ENCODE measurements at places on chromosomes 11 and 22.

GRCh38 chr11:130055617-130056016, 14.1 kb upstream of the APLP2 start:
- no peak for DNase-seq

DNA sequence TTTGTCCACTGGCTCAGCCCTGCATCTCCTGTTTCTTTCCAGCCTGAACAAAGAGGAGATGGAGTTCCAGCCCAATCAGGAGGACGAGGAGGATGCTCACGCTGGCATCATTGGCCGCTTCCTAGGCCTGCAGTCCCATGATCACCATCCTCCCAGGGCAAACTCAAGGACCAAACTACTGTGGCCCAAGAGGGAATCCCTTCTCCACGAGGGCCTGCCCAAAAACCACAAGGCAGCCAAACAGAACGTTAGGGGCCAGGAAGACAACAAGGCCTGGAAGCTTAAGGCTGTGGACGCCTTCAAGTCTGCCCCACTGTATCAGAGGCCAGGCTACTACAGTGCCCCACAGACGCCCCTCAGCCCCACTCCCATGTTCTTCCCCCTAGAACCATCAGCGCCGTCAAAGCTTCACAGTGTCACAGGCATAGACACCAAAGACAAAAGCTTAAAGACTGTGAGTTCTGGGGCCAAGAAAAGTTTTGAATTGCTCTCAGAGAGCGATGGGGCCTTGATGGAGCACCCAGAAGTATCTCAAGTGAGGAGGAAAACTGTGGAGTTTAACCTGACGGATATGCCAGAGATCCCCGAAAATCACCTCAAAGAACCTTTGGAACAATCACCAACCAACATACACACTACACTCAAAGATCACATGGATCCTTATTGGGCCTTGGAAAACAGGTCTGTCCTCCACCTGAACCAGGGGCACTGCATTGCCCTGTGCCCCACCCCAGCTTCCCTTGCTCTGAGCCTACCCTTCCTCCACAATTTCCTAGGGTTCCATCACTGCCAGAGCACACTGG, 5.0 kb downstream of the FTH1 start:
- DNase-seq: no peak

DNA sequence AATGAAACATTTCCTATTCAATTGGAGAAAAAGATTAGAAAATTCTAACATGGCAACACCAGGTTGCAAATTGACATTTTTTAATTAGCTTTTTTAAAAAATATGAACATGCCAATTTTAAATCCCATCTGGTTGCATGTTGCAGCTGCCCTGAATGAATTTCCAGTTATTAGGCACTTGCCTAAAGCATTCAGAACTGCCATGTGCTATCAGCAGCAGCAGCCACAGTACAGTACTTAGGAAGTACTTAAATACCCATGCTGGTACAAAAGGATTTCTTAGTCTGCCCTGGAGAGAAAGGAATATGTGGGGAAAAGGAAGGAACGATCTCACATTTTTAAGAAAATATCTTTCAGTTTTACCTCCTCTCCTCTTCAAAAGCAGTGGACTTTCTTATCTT, 46.2 kb downstream of the FAM168A start:
- no peak for DNase-seq

DNA sequence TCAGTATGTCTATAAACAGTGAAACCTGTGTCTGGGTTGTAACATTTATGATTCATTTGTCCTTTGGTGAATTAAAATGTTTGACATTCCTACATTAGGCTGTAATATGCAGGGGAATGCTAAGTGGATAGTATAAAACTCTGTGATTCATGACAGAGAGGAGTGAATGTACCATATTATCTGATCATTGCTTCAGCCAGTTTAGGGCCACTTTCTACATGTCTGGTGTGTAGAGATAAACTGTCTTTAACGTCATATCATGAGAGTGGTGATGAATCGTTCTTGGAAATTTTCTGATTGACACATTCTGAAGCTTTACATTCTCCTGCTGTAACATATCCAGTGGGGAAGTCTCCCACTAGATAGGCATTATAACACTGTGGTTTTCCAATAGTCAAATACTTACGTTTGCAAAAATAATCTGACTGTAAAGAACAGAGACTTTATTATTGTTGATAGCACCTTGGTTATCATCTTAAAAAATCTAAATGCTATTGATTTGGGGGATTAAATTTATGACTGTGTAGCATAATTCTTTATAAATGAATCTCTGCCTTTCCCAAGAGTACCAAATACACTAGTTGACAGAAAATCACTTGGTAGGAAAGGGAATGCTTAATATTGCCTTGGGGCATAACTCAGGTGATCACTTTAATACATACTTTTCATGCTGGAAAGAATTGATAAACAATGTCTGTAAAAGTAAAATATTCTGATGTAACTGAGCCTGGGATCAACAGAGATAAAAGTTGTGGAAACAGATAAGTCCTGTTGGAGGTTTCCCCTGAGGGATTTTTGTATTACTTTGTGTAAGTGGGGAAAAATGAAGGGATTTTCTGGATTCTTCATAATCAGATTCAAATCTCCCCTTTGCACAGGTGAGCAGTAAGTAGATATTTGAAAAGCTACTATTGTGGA, 427.9 kb downstream of the JRKL start:
- DNase-seq: no peak

DNA sequence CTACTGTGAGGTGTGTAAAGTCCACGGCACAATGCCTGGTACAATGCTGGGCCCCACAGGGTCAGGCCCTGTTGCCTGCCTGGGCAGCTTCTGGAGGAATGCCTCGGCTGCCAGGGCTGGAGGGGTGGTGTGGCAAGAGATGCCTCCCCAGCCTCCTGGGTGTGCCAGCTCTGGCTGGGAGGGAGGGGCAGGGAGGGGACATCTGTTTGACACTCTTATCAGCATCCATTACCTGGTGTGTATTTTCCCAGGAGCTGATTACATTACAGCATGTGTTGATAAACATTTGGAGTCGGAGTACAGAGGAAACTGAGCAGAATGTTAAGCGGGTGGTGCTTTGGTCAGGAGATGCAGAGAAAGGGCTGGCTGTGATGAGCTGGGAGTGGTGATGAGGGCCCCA, 11.0 kb upstream of the NECTIN1 start:
- DNase-seq: no peak

- no peak for DNase-seq
Observed at GRCh38 chr22:32904044-32904443, 102.5 kb downstream of the TIMP3 start.

DNA sequence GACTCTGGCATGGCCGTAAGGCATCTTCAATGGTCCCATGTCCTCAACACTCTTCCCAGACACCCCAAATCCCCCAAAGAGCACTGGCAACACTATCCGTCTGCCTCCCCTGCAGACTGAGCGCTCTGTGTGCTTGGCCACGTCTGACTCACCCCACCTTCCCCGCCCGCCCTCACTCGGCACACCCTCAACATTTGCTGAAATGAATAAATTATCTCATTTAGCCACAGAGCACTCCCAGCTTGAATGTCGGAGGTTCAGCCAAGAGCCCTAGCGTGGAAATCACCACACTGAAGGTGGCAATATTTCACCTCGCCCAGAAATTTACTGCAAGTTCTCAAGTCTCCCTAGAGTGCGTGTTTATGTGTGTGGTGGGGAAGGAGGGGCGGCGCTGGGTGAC, 46.6 kb upstream of the TCF20 start:
- DNase-seq: peak; percentile 39

DNA sequence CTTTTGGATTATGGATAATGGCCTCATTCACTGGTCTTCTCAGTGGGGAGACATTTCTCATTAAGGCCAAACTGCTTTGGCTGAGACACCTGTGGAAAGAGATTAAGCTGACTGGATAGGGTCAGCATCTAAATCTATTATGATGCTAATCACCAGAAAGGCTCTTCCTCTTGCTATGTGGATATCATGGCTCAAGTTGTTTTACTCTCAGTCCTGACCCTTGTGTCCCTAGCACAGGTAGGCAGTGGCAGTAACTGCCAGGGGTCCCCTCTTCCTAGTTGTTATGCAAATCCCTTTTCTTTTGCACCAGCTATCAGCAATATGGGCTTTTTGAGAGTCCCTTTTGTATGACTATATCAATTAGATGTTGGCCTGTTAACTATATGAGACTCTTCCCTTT, 335.7 kb upstream of the PLET1 start:
- DNase-seq: no peak

- DNase-seq: no peak
Observed at GRCh38 chr11:36296884-36297543, 926 bp downstream of the PRR5L start.

- no peak for DNase-seq
Observed at GRCh38 chr11:18958221-18958910, 19.2 kb upstream of the MRGPRX1 start.

DNA sequence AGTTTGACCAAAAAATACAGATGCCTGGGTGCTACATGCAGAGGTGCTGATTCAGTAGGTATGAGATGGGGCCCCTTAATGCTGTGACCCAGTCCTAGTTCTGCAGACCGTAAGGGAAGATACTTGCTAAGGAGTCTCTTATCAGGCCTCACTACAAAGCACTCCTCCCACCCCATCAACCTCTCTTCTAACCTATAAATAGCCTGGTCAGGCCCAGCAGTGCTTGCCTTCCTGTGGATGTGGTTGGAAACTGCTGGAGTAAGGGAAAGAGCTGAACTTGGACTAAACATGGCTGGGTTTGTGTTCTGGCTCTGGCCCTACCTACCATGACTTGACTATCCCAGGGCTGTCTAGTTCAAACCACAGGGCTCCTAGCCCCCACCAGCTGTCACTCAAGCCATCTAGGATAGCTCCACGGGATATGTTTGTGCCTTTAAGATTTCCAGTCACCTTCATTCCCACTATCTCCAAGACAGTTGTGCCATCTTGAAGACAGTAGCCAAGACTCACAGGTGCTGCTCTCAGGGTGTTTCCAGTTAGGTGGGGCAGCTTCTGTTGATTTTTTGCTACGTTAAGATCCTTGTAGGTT, 9.5 kb upstream of the DKK3 start:
- no peak for DNase-seq

- DNase-seq: no peak
Observed at GRCh38 chr11:15783619-15784018, 572.7 kb downstream of the SOX6 start.

GRCh38 chr22:35605851-35606481, 11.2 kb downstream of the MB start:
- DNase-seq: no peak

Measured in activated CD8-positive, alpha-beta memory T cell treated with anti-CD3 and anti-CD28 coated beads for 48 hours (primary cell).